ENCODE measurements at places on chromosomes 3 and 15.

GRCh38 chr3:171792531-171792930 lies 17.8 kb downstream of the PLD1 start:
- no peak for DNase-seq

DNA sequence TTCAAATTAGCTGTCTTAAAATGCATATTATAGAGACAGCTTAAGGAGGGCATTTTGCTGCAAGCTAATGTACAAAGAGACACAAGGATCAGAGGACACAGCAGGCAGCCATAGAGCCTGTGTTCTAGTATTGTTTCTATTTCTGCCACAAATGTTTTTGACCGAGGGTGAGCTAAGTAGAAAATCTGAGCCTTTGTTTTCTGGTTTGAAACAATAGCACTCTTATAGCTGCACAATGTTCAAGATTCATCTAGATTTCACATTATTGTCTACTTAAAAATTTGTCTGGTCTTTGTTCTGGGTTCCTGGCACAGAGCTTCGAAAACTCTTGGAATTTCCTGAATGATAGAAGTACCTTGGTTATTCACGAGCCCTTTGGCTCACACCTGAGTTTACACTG lies 40.0 kb upstream of the TUSC7 start:
- no peak for DNase-seq

DNA sequence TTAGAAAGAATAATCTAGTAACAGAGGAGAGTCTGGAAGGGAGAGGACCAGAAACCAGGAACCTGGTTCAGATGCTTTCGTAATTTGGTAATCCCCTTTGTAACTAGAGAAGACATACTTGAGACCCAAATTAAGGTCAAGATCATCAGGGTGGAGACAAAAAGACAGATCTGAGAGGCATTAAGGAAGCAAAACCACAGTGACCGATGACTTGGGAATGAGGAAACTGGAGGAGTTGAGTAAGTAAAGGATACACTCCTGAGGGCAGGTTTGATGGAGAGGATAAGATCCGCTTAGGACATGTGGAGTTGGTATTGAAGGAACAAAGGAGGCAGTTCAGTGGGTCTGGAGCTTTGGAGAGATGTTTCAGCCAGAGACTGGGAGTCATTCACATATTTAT lies 23.6 kb upstream of the BCL2A1 start:
- no peak for DNase-seq

- peak; percentile 30 for DNase-seq
Observed at GRCh38 chr3:116863822-116864589, 154.4 kb downstream of the TUSC7 start.

GRCh38 chr3:129106320-129106719 lies 15.3 kb downstream of the RAB43 start:
- no peak for DNase-seq

DNA sequence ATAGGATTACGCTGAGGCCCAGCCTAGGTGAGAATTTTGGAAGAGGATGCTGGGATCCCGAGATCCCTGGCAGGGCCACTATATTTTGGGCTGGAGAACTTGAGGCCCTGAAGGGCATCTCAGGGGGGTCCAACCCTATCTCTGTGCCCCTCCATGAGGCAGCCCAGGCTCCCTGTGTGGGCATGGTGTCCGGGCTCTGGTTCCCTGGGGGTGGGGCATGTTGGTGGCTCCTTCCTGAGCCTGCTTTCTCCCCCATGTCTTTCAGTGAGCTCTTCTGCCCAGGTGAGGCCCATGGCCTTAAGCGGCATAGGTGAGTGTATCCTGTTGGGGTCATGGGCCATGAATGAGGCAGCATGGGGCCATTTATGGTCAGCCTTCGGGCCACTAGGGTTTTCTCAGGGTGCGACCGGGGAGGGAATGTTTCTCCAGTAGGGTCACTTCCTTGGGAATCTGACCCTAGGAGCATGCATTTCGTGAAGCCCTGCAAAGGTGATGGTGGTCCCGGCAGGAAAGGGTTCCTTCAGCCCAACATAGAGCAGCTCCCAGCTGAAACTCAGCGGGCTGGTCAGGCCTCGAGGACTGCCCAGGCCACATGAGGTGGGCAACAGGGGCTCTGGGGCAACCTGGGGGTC lies 191.3 kb downstream of the UBE3A start:
- no peak for DNase-seq

- DNase-seq, result no peak
Observed at GRCh38 chr15:94400526-94401298, 169.4 kb downstream of the MCTP2 start.

DNA sequence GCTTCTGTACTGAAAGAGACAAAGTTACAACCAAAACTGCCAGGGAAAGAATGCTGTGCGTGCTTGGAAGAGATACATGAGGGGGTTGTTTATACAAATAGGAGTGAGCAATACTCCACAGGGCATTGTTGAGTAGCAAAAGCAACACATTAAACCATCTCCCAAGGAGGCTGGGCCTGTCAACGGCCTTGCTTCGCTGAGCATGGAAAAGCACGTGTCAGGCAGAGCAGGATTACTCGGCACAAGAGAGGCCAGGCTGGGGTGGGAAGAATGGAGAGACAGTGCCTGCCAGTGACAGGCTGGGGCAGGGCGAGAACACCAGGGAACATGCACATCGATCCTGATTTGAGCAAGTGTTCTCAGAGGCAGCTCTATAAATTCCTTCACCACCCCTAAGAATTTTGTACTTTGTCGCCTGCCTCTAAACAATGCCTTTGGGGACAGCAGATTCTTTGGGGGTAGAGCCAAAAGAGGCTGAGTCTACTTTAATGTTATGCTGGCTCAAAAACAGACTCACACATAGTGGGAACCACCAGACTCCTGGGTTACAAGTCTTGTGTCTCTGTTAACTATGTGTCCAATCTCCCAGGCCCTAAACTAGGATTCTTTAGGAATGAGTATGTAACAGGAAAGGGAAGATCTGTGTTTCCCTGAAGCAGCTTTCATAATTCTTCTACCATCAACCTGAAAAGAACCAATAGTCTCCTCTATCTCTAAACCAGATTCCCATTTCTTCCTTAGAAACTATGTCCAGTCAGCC lies 67.2 kb downstream of the LIPC start:
- DNase-seq, result no peak

- DNase-seq, result no peak
Observed at GRCh38 chr15:40050788-40051470, 11.9 kb upstream of the SRP14 start.

DNA sequence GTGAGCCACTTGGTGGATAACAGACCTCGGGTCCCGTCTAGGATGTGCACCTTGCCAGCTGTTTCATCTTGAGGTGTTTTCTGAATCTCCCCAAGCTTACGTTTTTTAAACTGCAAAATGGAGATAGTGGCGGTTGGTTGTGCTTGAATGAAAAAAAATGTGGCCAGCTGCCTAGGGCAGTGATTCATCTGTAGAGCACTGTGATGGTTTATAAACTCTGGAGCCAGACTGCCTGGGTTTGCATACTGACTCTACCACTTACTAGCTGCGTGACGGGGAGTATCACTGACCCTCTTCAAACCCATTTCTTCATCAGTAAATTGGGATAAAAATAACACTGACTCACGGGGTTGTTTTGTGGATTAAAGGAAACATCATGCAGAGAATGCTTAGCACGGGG lies 159.1 kb downstream of the CHL1 start:
- DNase-seq, result no peak

DNA sequence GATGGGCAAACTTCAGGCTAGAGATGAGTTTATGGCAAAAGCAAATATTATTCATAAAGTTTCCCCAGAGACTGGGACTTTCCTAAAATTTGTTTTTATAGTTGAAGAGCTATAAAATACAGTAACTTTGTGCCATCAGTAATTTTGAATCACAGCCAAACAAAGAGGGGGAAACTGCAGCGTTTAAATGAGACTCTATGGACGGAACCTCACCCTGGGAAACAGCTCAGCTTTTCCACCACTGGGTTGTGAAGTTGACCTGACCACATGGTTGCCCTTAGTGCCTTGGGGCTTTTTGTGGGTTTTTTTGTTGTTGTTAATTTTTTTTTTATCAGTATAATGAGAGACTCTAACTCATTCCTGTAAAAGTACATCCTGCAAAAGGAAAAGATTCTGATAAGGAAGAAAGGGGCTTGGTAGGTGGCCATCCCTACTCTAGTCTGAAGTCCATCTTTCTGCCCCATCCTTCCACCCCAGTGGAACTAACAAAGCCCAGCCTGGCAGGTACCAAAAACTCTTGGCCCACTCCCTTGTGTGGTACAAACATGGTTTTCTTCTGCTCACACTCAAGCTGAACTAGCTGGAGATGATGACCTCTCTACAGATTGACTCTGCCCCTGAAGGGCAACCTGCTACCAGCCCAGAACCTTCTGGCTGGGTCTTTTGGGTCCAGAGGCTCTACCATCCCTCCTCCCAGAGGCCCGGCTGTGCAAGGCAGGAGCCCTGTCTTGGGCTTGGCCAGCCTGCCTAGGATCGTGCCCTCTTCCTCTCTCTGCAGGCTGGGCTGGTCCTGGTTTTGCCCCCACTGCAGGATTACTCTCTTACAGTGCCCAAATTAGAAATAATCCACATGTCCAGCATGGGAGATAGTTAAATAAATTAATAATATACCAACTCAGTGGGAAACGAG lies 41.2 kb downstream of the RLBP1 start:
- DNase-seq, result no peak

GRCh38 chr15:85937661-85938060 lies 142.0 kb upstream of the AGBL1 start:
- no peak for DNase-seq

DNA sequence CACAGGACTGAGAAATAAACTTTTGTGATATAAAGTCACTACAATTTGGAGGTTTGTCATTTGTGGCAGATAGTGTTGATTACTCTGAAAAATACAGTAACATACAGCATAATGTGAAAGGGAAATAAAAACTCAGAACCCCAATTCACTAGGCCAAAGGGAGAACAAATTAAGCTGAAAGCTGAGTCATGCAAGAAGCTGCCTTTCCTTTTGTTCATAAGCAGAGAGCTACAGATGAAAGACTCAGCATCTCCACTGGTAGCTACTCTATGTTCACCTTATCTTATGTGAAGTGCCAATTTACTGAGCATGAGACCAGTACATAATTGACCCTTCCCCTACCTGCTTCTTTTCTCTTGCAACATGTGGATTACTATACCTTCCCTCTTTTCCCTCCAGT lies 19.3 kb upstream of the SLTM start:
- no peak for DNase-seq

- DNase-seq, result no peak
Observed at GRCh38 chr3:24120434-24120833, 175.3 kb downstream of the NR1D2 start.

Data from HEK293T (cell line).